ENCODE measurements at places on chromosomes 13 and 19.

DNA sequence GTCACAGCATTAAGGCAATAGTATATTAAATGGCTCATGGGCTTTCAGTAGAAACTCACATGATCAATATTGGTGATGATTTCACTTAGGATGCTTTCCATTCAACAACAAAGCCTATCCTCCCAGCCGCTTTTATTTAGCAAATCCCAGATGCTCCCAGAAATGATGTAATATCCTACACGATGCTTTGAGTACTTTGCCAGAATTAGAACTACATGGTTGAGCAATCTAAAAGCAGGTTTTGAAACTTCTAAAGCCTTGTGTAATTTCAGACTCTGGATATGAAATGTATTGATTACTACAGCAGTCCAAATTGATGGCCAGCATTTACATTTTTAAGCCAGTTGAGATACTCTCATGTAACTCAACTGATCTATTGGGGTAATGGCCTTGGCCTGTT lies 13.6 kb downstream of the DLEU7 start:
- DNase-seq: no peak

DNA sequence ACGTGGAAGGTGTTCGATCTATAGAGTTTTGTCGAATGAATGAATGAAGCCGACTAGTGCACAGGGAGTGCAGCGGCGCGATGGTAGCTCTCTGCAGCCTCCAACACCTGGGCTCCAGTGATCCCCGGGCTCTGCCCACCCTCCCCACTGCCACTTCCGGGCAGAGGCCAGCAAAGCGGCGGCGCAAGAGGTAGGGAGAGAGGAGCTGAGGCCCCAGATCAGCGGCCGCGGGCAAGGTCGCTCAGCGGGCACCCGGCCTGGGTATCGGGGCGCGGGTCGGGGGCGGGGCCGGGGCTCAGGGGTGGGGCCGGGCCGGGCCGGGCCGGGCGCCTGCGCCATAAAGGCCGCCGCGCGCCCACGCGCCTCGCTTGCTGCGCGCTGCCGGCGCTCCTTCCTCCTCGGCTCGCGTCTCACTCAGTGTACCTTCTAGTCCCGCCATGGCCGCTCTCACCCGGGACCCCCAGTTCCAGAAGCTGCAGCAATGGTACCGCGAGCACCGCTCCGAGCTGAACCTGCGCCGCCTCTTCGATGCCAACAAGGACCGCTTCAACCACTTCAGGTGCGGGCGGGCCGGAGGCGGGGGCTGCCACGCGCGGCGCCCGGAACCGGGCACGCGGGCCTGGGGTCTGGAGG lies at the start of gene GPI:
Gene GPI (plus strand): TSS at position 367 of the 633 bp plus-strand sequence. CDS start 71 bp downstream, at position 438.
- DNase-seq: peak; percentile 23

DNA sequence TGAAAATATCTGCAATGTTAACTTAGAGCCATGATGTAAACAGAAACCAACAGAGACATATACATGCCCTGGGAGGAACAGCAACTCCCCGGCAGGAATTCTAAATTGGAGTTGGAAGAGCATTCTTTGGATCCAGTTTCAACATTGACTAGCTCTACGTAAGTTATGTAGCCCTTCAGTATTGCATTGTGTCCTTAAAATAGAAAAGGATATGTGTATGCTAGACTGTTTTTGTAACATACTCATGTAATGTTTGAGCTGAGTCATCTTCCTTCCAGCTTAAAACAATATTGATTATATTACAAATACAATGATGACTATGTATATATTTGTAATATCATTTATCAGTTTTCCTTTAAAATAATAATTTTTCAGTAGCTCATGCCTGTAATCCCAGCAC lies 1422.2 kb upstream of the PCDH20 start:
- no peak for DNase-seq

GRCh38 chr19:41637484-41637883 lies 10.6 kb upstream of the CEACAM4 start:
- no peak for DNase-seq

DNA sequence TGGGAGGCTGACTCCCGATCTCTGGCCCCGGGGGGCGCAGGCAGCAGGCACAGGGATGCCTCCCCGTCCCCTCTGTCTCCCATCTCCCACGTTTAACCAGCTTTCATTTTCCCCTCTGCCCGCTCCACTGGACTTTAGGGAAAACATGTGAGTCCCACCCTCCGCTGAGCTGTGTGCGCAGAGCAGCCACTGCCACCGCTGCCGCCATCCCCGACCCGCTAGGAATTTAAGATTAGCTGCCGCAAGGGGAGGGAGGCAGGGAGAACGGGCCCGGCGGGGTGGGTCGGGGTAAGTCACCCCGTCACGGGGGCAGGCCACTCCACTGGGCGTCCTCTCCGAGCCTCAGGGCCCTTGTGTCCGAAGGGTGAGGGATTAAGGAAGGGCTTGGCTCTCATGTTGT lies 15.5 kb downstream of the KCNN1 start:
- DNase-seq: no peak

GRCh38 chr13:111389621-111390521 lies 69.4 kb downstream of the TEX29 start:
- no peak for DNase-seq

DNA sequence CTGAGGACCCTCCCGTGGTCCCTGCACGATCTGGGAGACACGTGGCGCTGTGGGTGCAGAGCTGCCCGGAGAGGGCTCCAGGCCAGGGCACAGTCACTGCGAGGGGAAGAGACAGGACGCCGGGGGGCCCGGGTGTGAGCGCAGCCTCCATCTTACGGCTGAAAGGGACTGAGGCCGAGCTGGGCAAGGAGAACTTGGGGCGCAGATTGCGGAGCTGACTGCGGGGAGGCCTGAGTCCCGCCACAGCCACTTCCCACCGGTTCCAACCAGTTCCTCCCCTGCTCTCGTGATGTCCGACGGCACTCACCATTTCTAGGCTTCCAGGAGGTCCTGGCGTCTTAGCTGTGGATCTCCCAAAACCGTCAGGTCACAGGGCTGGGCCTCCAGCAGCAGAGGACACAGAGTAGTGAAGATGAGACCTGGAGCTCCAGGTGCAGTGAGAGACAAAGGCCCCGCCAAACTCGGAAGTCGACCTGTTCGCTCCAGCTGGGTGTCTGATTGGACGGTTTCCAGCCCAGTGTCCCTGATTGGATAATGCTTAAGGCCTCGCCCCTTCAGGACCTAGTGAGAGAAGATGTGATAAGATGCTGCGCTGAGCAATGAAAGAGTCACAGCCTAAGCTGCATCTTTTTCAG lies 4.8 kb upstream of the ZNF253 start:
- no peak for DNase-seq

- no peak for DNase-seq
Observed at GRCh38 chr19:2478756-2479555, 3.0 kb downstream of the GADD45B start.

GRCh38 chr19:41320185-41320518 lies 10.2 kb downstream of the CCDC97 start:
- no peak for DNase-seq

DNA sequence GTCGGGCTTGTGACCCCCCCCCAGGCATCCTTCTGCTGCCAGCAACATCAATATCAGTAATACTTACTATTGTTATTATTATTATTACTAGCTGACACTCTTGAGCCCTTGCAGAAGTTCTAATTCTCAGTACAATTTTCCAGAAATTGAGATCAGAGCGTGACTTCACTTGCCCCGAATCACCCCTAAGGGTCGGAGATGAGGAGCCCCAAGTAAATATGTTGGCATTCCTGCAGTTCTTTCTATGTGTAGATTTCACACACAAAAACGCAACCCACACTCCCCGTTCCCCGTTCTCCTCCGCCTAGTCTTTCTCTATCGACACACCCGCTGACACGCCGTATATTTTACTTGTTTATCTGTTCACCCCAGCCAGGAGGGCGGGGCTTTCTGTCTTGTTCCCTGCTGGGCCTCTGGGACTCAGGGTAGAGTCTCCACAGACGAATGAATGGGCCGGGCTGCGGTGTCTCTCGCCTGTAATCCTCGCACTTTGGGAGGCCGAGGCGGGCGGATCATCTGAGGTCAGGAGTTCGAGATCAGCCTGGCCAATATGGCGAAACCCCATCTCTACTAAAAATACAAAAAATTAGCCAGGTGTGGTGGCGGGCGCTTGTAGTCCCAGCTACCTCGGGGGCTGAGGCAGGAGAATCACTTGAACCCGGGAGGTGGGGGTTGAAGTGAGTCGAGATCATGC lies 14.7 kb downstream of the TLE5 start:
- DNase-seq: peak; percentile 63

DNA sequence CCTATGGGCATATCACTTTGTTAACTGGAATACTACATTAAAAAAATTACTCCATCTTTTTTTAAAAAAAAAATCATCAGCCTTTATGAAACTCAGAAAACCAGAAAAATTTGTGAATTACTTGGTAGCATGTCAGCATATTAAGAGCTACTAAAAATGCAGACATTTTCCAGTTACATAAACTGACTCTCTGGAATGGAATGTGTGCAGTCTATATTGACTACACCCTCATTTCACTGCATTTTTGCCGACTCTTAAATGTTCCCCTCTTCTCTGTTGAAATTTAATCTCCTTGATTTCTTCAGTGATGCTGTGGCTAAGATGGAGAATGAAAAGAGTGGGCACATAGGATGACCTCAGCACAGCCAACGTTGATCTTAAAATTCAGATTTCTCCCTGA lies 393.8 kb downstream of the ITGBL1 start:
- no peak for DNase-seq

- no peak for DNase-seq
Observed at GRCh38 chr13:46571909-46572595, 19.1 kb downstream of the LRCH1 start.

- no peak for DNase-seq
Observed at GRCh38 chr13:114034481-114034891, 60.6 kb upstream of the C13orf46 start.

DNA sequence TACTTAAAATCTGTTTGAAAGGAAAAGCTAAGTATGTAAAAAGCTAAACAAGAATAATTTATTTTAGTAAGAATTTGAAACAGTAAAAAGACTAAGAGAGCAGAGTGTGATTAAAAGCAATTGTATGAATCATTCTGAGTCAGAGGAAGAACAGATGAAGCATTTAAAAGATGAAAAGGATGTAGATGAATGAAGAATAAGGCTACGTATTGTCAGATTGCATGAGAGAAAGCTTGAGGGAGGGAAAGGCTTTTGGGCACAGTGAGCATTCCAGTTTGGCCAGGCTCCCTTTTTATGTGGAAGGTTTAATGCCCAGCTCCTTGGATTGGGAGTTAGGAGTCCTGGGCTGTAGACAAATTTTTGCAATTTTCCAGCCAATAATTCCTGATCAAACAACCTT lies 117.7 kb downstream of the FREM2 start:
- no peak for DNase-seq

DNA sequence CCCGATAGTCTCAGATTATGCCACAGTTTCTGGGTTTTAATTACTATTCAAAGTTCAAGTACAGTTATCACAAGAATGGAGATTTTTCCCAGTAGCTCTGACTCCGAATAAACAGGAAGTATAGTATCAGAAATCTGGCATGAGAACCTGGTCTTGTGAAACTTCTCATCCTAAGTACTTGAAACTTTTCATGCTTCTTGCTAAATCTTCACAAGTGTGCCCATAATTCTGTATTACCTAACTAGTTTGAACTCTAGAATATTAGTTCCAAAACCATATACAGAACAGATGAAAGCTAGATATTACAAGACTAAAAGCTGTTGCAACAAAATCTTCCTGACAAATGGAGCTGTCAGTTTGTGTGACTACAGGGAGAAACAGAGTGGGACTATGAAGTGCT lies 70.5 kb upstream of the CSNK1A1L start:
- no peak for DNase-seq

DNA sequence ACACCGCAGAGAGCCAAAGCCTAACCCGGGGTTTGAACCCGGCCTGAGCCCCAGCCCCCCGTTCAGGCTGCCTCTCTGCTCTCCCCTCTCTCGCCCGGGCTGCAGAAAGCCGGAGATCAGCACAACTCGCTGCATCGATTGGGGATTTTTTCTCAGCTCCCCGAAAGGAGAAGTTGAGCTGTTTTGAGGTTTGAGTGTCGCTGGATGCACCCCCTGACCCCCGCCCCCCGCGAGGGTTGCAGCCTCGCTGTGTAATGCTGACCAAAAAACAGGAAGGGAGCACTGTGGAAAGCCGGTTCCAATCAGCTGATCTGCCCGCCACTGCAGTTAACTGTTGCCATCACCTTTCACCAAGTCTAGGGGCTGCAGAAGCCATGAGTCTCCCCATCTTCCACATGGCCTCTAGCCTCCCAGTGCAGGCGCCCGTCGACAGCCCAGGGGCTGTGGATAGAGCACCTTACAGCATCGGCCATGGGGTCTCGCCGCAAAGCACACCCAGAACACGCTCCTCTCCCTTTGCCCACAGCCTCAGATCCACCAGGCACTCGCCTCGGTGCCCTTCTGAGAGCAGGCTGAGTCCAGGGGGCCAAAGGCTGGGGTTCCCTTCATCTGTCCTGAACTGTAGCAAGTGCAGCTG lies 34.5 kb downstream of the MYO9B start:
- no peak for DNase-seq

All from NCI-H2107 (cell line).